Activated naive CD4-positive, alpha-beta T cell (primary cell): ENCODE measurements at places on chromosomes 12 and 14.

DNA sequence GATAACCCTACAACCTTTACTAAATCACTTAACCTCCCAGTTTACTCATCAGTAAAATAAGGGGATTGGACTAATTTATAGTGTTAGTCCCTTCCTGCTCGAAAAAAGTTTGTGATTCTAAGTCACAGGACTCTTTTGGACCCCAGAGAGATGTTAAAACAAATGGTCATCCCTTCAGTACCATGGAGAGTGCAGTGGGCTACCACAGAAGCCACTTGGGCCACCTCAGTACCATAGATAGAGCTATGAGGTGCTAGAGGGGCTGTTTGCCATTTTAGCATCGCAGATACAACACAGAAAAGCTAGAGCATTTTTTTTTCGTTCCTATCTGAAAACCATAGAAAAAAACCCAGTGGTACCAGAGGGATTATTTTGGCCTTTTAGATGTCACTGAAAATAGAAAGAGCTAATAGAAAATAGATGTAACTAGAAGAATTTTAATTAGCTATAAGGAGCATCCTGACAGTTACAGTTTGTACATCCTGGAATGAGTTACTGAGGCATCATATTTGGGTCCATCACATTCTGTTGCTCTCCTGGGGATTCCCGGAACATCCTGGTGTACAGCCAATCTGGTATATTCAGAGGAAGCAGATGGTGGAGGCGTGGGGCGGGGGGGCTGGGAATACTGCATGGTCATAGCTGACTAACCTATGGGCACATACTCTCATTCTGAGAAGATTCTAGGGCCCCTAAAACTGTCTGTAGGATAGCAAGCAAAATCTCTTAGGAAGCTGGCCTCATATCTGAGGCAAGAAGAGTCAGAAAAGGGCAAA is 2.8 kb downstream of the ZNF219 start:
- no peak for DNase-seq

- no peak for DNase-seq
Measured at GRCh38 chr12:130929363-130929762, 24.3 kb upstream of the ADGRD1 start.

- no peak for DNase-seq
Measured at GRCh38 chr12:95102916-95103671, 29.7 kb upstream of the NR2C1 start.

- DNase-seq = no peak
Measured at GRCh38 chr12:6030081-6030480, 85.0 kb upstream of the ANO2 start.

DNA sequence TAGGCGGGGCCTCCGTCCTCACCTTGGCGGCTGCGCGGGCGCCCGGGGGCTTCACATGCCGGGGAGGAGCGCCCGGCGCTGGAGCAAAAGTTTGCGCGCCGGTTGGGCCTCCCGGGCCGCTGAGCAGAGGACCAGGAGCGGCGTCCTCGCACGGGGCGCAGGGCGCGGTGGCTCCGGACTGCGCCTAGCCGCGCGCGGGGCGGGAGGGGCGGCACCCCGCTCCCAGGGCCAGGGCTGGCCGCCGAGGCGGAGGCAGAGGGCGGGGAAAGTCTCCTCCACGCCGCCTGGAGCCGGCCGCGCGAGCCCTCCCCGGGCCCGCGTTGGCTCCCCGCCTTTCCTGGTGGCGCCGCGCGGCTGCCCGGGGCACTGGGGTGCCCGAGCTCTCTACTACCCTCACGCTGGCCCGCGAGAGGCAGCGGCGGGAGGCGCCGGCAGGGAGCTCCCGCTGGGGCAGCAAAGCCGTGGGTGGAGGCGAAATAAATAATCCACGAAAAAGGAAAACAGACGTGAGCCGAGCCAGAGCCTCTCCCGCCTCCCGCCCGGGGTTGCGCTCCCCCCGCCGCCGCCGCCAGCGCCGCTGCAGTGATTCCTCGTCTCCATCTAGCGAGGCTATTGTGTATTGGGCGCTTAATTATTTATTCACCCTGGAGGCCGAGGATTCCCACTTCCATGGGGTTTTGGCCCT is 400 bp upstream of the PRIMA1 start:
- DNase-seq = no peak

DNA sequence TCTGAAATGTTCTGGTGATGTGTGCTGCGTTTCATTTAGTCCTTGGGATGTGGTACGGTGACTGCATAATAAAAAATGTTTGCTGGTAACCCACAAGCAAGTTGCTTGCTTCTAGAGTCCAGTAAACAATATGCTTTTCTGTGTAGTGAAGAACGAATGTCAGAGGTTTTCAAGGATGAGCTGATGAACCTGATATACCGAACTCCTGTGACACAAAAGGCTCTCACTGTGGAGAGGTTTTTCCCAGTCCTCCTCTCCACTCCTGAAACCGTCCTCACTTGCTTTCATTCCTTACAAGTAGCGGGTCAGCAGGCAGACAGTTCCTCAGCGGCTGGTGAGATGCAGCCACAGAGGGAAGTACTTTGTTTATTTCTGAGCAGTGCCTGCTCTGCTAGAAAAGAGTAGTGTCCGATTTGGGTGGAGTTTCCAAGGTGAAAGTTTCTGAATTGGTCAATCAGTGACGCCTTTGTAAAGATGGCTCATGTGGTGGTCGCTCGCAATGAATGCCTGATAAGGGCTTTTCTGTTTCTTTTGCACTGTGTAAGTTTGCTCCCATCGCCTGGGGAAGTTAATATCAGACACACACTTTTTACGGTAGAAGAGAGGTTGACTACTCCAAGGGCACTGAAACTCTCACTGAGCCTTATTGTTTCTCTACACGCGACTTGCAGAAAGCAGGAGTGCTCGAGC is 3.0 kb downstream of the ETV6 start:
- no peak for DNase-seq

DNA sequence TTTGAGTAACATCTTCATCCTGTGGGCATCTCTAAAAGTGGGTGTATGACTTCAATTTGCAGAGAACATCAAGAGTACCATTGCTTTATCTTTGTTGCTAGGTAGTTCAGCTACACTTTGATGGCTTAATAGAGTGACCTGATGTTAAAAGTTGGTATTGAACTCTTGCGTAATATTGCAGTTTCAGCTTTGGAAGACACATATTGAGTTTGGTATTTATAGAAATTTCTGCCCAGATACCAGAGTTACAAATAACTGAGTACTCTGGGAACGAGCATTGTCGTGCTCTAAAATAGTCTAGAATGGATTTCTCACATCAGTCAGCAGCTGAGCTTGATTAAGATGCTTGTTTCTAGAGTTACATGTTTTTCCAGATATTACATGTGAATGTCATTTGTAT is 24.8 kb upstream of the AKAP5 start:
- DNase-seq = no peak

DNA sequence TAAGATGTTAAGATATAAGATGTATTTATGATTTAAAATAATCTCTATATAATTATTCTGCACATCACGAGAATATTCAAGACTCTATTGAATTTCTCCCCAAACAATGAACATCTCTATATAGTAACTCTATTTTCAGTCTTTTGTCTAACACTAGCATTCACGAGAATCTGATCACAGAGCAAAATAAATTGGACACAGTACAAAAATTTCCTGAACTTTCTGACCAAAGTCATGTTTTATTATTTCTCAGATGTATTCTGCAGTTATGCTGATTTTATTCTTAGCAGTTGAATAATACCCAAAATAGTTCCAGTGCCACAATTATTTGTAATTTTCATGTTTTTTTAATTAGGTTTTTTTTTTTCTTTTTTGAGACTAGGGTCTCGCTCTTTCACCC is 19.6 kb downstream of the EPS8 start:
- no peak for DNase-seq

GRCh38 chr14:69845787-69846186 is 33.4 kb upstream of the SMOC1 start:
- no peak for DNase-seq

GRCh38 chr12:88453323-88453722 is 126.9 kb downstream of the KITLG start:
- DNase-seq = no peak

GRCh38 chr12:85182699-85183098 is 97.3 kb upstream of the ALX1 start:
- no peak for DNase-seq

GRCh38 chr12:91885851-91886731 is 259.6 kb downstream of the BTG1 start:
- DNase-seq = no peak

DNA sequence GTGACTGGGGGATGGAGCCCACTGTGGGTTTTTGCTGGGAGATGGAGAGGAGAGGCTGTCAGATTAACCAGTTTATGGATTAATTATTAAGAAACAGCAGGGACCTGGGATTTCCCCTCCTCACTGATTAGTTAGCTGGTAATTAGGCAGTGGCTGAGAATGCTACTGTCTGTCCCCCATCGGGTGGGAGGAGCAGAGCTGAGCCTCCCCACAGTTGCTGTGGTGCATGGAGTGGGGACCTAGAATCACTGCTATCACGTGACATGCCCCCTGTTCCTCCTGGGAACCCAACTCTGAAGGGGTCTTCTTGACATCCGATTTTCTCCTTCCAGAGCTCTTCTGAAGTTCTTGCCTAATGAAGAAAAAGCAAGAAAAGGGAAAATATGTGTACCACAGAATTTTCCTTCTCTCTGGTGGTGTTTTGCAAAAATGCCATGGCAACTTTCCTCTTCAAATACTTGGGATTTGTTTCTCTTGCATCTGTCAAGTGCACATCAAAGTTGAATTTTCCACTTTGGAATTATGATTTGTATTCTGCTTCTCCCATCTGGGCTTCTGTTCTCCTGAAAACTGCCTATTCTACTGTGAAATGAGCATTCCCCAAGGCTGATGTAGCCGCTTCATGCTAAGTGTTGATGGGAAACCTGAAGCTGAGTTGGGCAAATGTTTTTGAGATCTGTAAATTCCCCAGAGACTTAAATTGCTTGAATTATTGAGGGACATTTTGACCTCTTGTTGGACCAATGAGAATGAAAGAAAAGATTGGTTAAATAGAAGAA is 264.2 kb downstream of the RGS6 start:
- no peak for DNase-seq

DNA sequence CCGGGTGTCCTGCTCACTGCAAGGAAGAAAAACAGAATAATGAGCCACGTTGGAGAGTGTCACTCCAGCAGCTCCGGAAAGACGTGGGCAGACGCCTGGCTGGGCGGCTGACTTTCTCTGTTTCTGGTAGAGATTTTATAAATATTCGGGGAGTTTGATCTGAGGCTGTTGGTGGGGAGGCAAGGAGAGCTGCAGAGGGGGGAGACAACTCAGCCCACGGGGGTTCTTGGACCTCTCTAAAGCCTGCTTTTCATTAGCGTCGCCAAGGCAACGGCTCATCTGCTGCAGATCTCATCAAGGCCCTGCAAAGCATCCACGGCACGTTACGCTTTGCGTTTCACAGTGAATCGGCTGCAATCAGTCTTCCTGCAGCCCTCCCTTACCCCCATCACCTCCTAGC is 207.2 kb downstream of the ZFP36L1 start:
- no peak for DNase-seq

- no peak for DNase-seq
Measured at GRCh38 chr12:101407049-101407435, 530 bp downstream of the ARL1 start.

- no peak for DNase-seq
Measured at GRCh38 chr12:64946132-64946829, 121.8 kb downstream of the TBC1D30 start.

GRCh38 chr12:92032101-92032500 is 113.5 kb downstream of the BTG1 start:
- no peak for DNase-seq

DNA sequence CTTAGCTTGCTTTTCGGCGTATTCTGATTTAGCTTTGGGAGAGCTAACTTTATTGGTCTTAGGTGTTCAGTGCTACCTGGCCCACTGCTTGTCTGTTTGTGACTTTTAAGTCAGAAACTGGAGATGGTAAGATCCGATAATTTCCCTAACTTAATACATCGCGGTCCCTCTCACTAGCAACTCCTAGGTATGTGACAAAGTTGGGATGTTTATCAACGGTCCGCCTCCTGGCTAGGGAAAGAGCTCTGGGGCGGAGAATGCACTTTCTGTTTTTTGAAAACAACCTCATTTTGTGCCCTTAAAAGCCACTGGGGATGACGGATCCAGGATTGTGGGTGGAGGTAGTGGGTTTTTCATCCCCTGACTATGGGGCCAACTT is 1.2 kb downstream of the CDKN1B start:
- DNase-seq = no peak

DNA sequence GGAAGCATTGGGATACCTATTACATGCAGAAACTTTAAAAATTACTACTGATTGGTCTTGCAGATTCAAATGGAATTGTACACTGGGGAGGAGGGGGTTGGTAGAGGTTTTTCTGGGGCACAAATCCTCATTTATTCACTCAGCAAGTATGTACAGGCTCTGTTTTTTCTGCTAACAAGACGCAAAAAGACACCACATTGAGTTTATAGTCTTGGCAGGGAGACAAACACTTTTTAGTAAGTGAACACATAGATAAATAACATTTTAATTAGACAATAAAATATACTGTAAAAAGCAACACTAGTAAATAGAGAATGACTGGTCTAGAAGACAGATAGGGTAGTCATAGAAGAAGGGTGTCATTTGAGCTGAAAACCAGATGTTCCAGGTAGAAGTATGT is 23.8 kb downstream of the GLIPR1L2 start:
- DNase-seq = no peak

- DNase-seq = no peak
Measured at GRCh38 chr14:104931304-104931770, 6.7 kb downstream of the PLD4 start.

DNA sequence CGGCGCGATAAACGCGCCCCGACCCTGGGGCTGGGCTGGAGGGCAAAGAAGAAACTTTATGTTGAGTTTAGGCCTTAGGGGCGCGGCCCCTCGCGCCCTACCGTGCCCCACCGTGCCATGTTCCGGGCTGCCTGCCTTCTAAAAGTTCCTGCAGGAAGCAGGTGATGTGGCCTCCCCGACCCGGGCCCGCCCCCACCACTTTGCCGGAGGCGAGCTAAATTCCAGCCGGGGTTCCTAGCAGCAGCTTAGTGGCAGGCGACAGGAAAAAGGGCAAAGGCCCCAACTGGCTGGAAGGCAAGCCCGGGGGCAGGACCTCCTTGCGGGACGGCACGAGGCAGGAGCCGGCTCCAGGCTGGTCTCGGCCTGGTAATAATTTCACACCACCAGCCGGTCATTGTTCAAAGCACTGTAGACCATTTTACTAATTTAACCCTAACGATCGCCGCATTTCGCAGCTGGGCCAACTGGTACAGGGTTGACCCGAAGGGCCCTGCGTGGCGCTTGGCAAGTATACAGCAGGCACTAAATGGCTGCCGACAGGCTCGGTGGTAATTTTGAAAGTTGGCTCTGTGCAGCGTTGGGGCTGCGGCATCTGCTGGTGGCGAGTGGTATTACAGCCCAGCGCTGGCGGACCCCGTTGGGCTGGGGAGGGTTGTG is 895 bp upstream of the CCDC88C start:
- peak; percentile 77 for DNase-seq

GRCh38 chr14:95493976-95494375 is 22.5 kb downstream of the SYNE3 start:
- DNase-seq = no peak

DNA sequence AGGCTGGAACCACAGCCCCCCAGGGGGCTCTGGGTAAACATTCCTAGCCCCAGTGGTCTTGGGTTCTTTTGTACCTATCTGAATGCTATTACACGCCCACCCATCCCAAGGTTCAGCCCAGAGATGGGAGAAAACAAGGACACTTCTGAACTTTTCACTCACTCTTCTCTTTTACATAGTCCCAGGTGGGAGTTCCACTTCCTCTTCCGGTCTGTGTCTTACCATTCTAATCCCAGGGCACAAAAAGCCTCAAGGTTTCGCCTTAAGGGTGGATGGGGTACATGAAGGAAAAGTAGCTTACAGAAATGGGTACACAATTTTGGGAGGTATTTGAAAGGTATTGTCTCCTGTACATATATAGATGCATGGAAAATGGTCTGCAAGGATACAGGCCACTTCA is 79.0 kb downstream of the TMEM30B start:
- DNase-seq = no peak

GRCh38 chr12:93137656-93138612 is 208.8 kb upstream of the EEA1 start:
- no peak for DNase-seq
